HEK293T (cell line): ENCODE measurements at places on chromosomes 16 and 17.

GRCh38 chr17:40599468-40599763 is 34.1 kb upstream of the CCR7 start:
- no peak for DNase-seq

DNA sequence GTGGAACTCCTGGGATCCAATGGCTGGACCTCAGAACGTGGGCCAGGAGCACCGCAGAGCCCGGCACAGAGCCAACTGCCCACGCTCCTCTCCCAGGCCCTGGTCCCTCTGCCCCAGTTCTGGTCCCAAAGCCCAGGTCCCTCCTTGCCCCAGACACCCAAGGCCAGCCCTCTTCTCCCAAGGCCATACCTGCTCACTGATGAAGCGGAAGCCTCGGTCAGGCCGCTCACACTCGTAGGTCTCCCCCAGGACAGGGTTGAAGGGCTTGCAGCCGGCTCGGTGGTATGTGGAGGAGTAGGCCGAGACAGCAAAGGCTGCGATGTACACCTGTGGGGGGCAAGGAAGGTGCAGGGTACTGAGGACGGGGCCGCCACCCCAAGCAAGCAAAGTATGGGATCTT is 8.5 kb downstream of the OSBPL7 start:
- DNase-seq, result no peak

DNA sequence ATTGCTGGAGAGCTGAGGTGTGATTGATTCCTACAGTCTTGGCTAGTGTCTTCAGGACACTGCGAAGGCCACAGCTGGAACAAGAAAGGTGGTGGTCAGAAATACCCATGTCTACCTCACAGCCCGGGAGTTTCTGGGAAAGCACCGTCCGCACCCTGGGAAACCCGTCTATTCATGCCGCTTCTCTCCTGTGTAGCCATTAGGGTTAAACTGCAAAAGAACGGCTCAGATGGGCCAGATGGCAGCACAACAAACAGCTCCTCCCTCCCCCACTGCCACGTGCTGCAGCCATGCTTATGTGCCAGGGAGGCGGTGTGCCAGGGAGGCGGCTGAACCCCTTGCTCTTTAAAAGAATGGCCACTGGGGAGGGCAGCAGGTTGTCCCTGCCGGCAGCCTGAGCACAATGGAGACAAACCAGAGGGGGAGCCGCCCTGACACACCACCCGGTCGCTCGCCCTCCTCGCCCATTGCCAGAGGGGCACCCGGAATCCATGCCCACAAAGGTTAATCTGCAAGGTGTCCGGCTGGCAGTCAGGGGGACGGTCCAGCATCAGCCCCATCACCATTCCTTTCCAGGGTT is 65.2 kb downstream of the CYTH1 start:
- no peak for DNase-seq

GRCh38 chr17:56297184-56297583 is 143.9 kb downstream of the ANKFN1 start:
- no peak for DNase-seq

DNA sequence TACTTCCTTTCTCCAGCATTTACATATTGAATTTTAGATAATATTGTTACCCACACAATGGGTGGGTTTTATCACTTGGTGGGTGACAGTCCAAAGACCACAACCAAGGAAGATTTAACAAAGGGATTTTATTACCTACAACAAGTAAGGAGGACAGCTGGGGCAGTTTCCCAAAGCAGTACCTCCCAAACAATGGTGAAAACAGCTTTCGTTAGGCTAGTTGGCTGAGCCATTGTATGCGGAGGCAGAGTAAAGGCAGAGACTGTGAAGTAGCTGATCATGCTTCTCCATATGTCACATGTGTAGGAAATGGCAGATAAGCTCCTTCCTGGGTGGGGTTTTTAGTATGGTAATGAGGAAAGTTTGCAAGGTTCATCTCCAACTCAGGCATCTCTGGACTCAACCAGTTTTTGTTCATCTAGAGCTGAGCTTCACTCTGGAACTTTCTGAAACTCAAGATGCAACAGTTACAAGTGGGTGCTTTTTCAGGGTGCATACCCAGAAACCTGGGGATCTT is 104.3 kb upstream of the PSMD7 start:
- DNase-seq, result no peak

DNA sequence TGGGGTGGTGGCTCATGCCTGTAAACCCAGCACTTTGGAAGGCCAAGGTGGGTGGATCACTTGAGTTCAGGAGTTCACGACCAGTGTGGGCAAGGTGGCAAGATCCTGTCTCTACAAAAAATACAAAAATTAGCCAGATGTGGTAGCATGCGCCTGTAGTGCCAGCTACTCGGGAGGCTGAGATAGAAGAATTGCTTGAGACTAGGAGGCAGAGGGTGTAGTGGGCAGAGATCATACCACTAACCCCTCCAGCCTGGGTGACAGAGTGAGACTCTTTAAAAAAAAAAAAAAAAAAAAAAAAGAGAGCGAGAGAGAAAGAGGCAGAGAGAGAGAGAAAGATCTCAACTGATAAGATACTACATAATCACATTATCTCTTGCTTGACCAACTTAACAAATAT is 45.9 kb downstream of the KANSL1 start:
- DNase-seq, result no peak

- DNase-seq, result no peak
These were observed 64.6 kb downstream of the MAP2K4 start for GRCh38 chr17:12085076-12085949.

DNA sequence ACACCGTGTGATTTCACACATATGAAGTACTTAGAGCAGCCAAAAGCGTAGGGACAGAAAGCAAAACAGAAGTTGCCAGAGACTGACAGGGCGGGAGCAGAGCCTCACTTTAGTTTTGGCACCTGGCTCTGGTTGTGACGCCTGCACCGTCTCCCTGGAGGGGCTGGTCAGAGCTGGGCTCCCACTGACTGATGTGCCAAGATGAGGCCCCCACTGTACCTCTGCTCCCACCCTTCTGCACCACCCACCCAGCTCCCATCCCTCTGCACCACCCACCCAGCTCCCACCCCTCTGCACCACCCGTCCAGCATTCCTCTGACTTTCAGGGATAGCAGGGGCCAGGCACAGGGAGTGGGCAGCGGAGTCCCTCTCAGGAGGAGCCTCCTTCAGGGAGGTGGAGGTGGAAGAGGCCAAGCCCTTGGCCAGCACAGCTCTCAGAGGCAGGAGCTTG is 3.2 kb upstream of the PRSS21 start:
- DNase-seq, result no peak

- DNase-seq, result no peak
These were observed 58.5 kb downstream of the CACNG5 start for GRCh38 chr17:66893382-66893781.
